ENCODE measurements at places on chromosomes 7 and 10.

DNA sequence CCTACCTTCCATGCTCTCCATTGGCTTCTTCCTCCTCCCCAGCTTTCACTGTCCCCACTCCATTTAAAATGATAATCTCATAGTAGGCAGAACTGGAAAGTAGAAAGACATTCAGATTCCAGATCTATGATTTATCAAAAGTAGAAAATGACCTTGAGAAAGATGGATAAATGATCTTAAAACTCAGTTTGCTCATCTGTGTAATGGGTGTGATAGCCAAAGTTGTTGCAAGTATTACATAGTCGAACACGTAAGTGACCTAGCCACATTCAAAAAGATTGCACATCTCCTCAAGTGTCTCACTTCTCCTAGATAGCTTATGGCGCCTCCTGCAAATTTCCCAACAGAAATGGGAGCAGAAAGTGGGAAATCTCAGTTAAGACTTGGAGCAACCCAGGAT, 89.8 kb upstream of the FGL2 start:
- no peak for DNase-seq

- peak; percentile 16 for DNase-seq
Measured at GRCh38 chr7:157355784-157356511, 19.1 kb downstream of the DNAJB6 start.

DNA sequence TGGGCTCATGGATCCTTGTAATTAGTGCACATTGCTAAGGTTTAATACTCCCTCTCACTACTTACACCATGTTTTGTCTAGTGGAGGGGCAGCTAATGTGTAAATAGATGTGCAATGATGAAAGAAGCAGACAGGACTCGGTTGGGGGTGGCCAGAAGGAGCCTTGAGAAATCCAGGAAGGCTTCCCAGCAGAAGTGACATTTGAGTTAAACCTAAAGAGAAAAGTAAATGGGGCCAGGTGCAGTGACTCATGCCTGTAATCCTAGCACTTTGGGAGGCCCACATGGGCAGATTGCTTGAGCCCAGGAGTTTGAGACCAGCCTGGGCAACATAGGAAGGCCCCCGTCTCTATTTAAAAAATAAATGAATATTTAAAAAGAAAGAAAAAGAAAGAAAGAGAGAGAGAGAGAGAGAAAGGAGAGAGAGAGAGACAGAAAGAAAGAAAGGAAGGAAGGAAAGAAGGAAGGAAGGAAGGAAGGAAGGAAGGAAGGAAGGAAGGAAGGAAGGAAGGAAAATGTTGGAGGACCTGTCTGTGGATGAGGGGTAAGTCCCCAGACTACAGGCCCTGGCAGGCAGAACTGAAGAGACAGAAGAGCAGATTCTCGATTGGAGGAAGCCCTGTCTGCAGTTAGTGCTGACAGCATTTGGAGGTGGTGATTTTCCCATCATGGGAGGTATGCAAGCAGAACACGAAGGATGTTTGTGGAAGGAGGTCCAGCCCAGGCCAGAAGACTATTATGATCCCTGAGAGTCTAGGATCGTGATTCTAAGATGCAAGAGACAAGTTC, 3.6 kb downstream of the ELN start:
- no peak for DNase-seq

DNA sequence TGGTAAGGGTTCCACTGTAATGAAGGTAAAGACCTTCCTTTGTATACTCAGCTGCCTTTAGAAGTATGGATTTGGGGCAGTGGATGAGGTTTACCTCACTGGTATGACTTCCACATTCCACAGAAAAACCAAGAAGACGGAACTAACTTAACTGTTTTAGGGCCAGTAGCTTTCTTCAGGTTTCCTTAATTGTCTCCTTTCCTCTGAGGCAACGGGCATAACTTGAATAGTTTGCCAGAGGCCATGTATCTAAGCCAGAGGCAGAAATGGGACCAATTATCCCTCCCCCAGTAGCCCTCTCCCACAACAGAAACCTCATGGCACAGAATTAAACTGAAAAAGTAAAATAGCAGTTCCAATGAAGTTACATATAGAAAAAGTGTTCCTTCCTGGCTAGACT, 281.7 kb downstream of the PHTF2 start:
- DNase-seq, result no peak

- no peak for DNase-seq
Measured at GRCh38 chr7:16847381-16847860, 34.4 kb downstream of the AGR3 start.

DNA sequence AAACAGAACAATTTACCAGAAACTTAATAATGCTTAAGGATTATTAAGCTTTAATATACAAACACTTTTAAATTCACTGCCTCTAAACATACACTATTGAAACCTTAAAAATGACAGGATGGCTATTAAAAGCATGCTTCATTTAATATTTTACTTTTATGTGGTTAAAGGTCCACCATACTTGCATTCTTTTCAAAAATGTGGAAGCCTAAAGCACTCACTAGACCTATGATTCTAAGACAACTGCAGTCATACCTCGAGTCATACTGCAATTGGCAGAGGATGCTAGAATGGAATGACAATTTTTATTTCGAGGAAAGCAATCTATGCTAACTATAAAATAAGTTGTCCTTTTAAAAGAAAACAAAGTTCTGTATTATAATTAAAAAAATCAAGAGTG, 85.3 kb downstream of the PIP4K2A start:
- no peak for DNase-seq

GRCh38 chr10:16756561-16757221, 60.5 kb downstream of the RSU1 start:
- DNase-seq, result peak; percentile 58

DNA sequence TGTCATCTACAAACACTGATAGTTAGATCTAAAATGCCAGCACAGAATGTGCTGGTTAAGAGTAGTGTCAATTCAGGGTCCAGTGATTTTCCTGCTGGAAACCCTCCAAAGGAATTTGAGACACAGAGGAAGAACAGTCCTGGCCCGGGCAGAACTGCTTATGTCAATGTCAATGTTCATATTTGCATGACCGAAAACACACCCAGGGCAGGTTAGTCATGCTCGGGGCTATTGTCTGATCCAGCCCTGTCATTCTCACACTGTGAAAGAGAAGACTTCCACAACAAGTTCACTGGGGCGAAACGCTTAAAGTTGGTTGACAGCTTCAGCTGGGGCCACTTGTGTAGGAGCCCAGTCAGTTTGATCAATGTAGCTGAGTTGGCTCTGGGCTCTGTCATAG, 139.3 kb downstream of the C1GALT1 start:
- peak; percentile 0 for DNase-seq

DNA sequence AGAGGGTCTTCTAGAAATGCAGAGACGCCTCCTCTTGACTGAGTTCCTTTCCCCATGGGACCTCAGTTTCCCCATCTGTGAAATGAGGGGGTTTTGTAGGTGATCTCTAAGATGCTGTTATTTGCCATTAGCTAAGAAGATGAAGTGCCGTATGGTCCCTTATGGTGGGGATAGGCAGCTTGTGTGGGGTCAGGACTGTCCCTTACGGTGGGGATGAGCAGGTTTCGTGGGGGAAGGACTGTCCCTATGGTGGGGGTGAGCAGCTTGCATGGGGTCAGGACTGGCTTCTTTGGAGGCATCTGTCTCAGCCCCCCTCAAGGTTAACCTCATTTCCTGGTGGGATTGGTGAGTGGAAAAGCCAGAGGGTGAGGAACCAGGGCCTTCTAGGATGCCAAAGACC, 148.3 kb upstream of the GPR26 start:
- DNase-seq, result no peak

DNA sequence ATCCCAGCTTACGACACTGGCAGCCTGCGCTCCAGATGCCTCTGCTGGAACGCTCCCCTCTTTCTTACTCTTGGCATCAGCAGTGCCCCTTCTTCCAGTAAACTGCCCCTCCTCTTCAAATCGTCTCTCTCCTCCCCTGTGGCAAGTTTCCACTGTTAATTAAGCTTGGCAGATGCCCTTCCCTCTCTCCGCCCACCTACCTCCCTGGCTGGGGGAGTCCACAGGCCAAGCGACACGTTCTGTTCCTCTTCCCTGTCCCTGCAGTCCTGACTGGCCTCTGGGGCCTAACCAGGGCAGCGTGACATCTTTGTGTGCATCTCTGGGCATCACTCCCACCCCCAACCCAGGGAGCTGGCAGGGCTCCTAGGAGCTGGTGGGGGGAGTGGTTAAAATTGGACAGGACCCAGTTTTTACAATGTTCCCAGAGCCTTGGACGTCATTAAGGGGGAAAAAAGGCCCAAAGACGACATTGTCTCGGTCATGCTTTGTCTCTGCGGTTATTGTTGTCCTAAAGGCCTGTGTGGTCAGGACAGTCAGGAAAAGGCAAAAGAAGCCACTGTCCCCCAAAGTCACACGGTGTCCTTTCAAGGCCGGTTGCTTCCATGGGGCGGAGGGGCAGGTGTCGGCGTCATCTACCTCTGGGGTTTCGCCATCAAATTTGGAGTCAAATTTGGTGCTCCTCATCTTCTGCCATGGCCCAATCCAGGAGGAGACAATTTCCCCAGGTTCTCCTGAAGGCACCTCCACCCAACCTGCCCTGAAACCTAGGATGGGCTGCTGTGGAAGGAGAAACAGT, 54.2 kb downstream of the DLG5 start:
- peak; percentile 28 for DNase-seq

DNA sequence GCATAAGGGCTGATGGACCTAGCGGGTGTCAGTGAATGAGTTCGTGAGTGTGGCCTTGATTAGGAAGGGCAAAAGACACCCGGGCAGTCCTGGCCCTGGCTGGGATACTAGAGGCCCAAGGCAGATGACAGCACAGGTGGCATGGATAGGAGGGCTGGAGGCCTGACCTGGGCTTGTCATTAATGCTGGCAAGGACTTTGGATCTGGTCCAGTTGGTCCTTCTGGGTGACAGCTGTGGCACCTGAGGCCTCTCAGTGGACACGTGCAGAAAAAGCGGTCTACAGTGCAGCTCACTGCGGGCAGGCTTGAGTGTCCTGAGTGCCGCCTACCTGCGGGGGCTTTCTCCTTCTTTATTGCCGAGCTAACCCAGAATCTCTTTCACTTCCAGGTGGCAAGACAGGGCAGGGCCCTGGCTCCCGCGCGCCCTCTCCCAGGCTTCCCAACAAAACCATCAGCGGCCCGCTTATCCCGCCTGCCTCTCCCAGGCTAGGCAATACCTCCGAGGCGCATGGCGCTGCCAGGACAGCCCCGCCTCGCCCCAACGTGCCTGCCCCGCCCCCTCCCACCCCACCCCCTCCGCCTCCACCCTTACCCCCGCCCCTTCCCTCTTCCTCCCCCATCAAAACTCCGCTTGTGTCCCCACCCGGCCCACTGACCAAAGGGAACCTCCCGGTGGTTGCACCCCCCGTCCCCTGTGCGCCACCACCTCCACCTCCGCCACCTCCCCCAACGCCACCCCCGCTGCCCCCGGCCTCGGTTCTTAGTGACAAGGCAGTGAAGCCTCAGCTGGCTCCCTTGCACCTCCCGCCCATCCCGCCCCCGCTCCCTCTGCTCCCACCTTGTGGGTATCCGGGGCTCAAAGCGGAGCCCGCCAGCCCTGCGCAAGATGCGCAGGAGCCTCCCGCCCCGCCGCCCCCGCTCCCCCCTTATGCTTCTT, 77.4 kb downstream of the WIPF3 start:
- DNase-seq, result no peak

GRCh38 chr7:33632840-33633525, 272.4 kb upstream of the BMPER start:
- DNase-seq, result no peak

DNA sequence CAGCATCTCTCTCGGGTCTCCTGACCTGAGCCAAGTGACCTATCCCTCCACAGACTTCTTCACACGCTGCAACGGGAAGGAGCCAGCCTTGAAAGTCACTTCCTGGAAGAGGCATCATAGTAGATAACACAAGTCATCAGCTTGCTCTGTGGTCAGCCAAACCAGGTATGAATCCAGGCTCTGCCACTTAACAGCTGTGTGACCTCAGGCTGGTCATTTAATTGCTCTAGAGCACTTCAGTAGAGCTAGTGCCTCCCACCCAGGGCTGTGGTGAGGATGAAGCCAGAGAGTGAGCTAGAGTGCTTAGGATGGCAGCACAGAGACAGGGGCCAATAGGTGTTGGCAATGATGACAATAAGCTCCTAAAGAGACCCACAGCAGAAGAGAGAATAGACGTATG, 247.7 kb upstream of the ZMIZ1 start:
- DNase-seq, result no peak
